ENCODE measurements at places on chromosomes 12 and 14.
A peak's percentile ranks its signal among the peaks of the same experiment; 100 is the strongest.

GRCh38 chr14:30054201-30054600, 126.6 kb upstream of the PRKD1 start:
- DNase-seq: no peak

- DNase-seq: no peak
Measured at GRCh38 chr14:99015833-99016232, 256.2 kb downstream of the BCL11B start.

- DNase-seq: no peak
Measured at GRCh38 chr14:31408421-31408820, 11.9 kb downstream of the HEATR5A start.

- DNase-seq: no peak
Measured at GRCh38 chr12:59936534-59936933, 340.7 kb downstream of the SLC16A7 start.

- DNase-seq: no peak
Measured at GRCh38 chr14:95190857-95191256, 33.5 kb upstream of the DICER1 start.

DNA sequence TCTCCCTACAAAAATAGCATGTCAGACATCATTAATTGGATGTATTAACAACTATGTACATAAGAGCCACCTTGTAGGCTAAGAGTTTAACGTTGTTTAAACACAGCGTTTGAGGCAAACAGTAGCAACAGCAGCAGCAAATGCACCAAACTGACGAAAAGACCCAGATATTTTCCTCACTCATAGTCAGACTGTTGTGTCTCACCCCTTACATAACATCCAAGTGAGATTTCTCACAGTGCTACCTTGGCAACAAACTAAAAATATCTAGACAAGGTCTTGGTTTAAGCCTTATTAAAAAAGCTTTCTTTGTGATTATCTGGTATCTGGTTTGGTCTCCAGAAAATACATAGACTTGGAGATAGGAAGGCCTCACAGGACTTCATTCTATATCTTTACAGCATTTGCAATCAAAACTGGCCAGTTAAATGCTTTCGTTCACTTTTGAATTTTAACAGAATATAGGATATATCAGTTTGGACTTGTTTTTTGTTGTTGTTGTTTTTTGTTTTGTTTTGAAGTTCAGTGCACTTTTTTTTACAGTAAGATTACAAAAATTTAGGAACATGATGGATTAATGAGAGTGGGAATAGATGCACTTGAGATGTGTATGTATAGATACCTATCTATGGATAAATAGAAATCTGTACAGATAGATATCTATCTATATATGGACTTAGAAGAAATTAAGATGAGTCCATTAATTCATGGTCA, 4.1 kb downstream of the BHLHE41 start:
- DNase-seq: no peak

DNA sequence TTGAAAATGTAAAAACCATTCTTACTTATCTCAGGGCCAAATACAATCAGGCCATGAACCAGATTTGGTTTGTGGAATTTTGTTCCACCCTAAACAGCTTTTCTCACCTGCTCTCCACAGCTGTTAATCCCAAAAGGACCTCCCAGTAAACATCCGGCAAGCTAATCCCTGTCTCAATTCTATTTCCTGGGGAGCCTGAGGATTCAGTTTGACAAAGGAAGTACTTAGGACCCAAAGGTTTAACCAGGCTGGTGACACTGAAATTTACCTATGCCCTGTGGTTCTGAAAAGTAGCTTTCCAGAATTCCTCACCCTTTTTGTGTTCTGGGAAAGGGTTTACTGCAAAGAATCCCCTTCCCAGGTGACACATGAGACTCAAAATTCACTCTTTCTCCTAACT, 15.0 kb downstream of the CAPZA3 start:
- DNase-seq: no peak

DNA sequence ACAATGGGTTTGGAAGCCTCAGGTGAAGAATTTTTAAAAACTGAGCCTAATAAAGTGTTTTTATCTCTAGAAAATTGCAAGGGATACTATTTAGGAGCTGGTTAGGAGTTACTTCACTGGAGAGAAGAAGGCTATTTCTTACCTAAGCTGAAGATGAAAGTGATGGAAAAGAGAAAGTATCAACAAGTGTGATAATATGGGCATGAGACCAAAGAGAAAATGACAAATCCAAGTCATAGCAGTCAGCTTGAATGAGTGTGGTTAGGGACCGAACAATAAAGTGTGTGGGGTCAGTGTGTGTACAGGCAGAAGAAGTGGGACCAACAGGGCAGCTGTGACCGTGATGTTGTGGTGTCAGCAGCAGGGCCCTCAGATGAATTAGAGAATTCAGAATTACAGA, 24.2 kb upstream of the ADAMTS20 start:
- no peak for DNase-seq

DNA sequence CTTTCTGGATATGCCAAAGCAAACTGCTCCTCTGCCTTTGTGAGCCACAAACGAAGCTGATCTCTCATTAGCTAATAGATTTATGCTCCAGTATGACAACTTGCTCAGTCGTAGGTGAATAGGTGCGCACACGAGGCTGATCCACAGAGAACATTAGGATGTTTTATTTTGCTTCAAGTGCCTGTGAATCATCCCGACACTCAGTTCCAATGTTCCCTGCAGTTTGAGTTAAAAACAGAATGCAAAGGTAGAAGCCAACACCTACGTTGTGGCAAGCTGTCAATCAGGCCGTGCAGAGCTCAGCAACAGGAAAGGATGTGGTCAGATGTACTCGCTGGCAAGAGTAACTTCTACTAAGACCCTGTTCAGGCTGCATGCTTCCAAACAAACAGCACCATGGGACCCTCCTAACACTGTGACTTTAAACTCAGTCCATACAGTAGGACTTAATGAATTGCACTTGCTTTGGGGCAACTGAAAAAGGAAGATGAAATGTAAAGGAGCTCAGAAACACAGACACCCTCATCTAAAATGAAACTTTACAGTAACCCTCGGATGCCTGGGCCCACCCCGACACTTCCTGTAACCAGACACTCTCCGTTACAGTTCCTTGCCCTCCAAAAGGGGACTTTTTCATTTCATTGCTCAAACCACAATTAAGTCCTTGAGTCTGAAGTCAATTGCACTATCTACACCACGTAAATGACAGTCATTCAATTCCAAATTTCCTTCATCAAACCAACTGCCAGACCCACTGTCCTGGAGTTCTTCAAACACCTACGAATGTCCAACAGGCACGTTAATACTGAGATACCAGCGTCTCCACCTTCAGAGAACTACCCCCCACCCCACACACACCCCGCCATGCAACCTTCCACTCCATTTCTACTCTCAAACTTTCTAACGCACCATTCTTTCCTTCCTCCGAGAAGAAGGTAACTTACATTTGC, 1.6 kb downstream of the CCDC88C start:
- peak; percentile 74 for DNase-seq

DNA sequence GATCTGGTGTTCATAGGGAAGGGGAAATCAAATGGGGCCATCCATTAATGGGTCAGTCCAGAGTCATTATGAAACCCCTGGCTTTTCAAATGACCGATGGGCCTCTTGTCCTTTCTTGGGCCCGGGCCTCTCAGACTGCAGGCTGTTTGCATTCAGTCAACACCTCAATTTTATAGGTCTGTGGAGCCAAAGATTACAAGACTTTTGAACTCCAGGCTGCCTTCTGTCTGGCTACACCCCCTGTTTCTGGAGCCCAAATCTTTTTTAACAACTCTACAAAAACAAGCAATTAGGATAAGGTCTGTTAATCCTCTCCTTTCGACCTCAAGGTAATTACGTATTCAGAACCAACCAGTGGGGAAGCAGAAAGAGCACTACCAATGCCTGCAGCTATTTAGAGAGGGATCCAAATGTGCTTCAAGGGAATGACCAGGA, 35.6 kb downstream of the DUSP6 start:
- DNase-seq: no peak

- no peak for DNase-seq
Measured at GRCh38 chr12:11508699-11509098, 113.3 kb upstream of the PRB2 start.

- DNase-seq: no peak
Measured at GRCh38 chr12:25477217-25477616, 75.9 kb downstream of the LMNTD1 start.

DNA sequence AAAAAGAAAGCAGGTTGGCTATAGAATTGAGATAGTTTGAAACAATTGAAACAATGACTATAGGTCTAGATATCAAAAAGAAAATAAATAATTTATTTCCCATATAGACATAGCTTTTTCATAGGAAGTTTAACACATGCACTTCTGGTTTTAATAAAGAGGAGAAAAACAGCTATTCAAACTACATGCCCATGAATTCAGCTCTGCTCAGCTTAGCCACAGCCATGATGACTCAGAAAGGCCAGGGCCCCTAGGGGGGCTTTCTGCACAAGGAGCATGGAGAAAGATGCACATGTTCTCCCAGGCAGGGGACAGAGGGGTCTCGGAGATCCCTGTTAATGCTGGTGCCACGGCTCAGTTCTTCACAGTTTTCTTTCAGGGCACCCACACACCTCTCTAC, 114.0 kb downstream of the GALC start:
- no peak for DNase-seq

DNA sequence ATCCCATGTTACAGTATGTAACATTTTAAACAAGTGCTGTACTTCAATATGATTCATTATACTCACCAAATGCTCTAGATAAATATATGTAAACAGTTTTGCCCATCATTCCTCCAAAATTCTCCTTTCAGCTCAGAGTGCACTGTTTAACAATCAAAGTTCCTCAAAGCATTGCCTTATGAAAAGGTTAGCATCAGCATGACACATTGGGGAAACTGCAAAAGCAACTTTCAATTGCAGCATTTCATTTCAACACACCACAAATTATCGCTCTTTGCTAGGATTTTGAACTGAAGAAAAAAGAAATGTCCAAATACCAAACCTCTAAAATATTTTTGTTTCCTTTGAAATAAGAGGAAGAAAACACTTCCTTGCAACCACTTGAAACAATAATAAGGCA, 413.2 kb downstream of the FLRT2 start:
- no peak for DNase-seq

- no peak for DNase-seq
Measured at GRCh38 chr14:98888927-98889835, 382.8 kb downstream of the BCL11B start.

DNA sequence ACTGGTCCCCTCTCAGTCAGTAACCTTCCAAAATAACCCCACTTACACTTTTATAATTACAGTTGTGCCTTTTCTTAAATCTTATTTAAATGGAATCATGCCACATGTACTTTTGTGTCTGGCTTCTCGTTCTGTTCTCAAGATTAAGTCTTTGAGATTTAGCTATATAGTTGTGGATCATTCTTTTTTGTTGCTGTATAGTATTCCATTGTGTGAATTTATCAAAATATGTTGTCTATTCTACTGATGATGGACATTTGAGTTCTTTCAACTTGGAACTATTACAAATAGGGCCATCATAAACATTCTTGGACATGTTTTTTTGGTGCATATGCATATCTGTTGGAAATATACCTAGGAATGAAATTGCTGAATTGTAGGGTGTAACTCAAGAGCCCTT, 9.0 kb downstream of the OAS3 start:
- DNase-seq: no peak

GRCh38 chr14:75426332-75427125, 1.3 kb upstream of the JDP2 start:
- peak; percentile 46 for DNase-seq

GRCh38 chr14:104924421-104925213, at the start of gene PLD4:
PLD4 (plus strand) TSS chr14:104924879; CDS start chr14:104927141, 2,262 bp downstream.
- DNase-seq: peak; percentile 38

GRCh38 chr12:90091809-90092208, 383.2 kb upstream of the ATP2B1 start:
- DNase-seq: no peak

GRCh38 chr12:58372298-58372697, 430.9 kb downstream of the ATP23 start:
- no peak for DNase-seq

DNA sequence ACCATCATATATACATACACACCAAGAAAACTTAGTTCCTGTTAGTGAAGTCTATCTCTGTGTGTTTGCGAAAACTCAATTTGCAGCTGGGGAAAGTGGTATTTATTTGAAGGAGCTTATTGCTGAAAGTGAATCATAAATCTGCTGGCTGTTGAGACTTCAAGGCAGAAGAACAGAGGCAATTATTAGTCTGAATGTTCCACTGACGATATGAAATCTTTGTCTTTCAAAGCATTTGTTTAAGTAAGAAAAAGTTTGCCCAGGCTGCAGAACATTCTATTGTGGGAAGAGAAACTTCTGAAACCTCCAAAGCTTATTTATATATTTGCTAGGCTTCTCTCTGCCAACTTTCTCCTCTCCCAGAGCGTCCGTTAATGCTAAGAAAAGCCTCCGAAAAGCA, 255.7 kb upstream of the TMPO start:
- DNase-seq: no peak

DNA sequence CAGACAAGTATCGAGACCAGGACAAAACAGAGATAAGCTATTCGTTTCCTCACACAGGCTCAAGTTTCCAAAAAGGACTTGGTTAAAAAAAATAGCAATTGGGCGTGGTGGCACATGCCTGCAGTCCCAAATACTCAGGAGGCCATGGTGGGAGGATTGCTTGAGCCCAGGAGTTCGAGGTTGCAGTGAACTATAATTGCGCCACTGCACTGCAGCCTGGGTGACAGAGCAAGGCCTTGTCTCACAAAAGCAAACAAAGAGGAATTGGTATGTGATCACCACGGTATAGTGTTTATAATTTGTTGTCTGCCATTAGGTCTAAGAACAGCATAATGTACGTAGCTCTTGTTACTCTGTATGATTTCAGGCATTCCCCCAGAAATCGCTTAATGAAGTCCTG, 175.3 kb downstream of the DERA start:
- no peak for DNase-seq

DNA sequence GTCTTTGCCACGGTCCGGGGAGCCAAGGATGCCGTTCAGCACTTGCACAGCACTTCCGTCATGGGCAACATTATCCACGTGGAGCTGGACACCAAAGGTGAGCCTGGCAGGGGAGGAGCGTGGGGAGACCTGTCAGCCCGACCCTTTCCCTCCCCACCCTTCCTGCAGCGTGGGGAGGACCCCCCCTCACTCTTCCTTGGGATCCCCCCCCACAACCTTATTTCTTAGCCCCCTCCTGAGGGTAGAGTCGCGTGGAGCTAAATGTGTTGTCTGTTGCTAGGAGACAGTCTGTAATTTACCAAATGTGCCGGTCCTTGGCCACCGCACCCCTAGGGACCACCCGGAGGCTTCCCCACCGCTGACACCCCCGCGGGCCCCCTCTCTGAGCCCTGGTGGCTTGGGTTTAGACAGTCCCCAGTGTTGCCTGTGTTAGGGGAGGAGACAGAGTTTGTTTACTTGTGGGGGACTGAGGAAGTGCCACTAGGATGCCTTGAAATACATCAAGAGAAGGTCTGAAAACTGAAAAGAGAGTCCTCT, 2.3 kb downstream of the SETD1B start:
- DNase-seq: peak; percentile 66

DNA sequence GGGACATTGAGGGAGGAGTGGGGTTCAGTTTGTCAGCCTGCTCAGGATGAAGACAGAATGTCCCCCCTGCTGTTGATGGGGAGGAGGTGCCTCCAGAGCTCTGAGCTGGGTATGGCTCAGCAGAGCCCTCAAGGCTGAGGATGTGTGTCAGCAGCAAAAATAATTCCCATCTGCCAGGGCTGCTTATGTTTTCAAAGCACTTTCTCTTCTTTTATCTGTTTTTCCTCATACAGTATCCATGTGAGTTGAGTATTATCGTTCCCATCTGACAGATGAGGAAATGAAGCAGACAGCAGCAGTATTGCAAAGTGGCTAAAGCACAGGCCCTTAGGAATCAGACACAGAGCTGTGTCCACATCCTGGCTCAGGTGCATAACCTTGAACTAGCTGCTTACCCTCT, 94.1 kb downstream of the SLC8A3 start:
- DNase-seq: no peak

GRCh38 chr14:102227184-102227964, 77.6 kb downstream of the MOK start:
- DNase-seq: no peak

Measured in memory B cell (primary cell).